NCI-H1930 (cell line): ENCODE measurements at places on chromosomes 7 and 10.

DNA sequence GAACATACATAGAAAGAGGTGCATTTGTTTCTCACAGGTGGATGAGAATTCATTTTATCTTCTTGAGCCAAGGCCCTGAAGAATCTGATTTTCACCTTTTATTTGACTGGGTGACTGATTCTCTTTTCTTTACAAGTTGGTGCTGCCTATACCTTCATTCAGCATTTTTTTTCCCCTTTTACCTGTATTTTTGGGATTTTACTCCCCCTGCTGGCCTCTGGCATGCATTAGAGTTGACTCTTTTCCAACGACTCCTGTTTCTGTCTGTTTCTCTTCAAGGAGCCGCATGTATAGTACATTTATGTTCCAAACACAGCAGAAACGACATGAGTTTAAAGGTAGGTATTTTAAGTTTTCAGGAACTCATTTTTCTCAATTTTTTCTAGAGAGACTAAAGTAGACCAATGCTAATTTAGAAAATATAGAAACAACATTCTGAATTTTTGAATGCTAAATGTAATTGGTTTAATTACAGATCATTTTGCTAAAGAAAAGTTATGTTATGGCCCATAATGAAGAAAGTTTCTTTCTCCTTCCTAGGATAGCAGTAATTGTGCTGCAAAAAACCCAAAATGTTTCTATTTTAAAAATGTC, 149.8 kb upstream of the HDAC9 start:
- DNase-seq, result peak; percentile 32

- DNase-seq, result no peak
These were observed 712.7 kb upstream of the IGFBP3 start for GRCh38 chr7:46633630-46634240.

GRCh38 chr7:30829471-30829870, 58.3 kb downstream of the MINDY4 start:
- DNase-seq, result no peak

DNA sequence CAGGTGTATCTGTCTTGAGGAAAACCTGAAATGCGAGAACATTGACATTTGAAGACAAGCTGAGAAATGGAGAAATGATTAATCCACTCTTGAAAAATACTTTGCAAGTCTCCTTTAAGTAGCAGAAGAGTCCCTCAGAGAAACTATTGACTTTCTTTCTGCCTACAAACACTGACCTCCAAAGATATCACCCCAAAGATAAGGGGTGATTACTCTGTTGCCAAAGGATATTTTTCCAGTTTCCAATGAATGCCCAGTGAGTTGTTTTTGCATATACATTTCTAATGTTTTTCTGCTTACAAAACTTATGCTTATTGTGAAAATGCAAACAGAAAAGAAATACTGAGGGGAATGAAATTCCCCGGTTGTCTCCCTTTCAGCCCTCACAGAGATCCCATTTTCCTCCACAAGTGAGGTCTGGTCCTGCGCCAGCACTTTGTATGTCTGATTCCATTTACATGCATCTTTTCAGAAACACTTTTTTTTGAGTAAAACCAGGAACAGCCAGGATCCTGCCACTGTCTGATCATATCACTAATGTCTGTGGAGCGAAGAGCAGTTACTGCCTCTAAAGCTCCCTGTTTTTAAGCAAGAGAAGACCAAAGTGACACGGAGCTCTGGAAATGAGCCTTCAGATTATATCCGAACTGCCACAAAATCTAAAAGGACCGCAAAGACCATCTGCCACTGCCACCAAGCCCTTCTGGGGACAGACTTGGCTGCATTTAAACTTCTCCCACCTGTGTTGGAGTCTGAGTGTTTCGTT, 82.9 kb upstream of the PDCD4 start:
- DNase-seq, result no peak

DNA sequence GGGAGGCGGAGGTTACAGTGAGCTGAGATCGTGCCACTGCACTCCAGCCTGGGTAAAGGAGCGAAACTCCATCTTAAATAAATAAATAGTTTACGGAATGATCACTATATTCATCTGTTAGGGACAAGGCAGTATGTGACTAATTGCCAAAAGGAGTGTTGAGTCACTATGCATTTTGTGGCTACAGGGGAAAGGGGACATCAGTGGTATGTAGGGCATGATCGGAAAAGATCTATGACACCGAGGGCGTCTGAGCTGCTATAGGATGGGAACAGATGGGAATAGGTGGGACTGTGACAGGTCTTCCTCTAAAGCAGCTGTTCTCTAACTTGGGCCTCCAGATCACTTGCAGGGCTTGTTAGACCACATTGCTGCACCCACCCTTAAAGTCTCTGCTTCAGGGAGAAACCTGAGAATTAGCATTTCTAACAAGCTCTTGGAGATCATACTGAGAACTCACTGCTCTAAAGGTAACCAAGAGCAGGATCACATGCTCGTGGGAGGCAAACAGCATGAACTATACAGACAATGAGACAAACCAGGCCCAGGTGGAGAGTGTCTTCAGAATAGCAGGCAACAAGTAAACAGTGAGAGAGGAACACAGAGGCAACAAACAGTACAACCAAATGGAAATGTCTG, 65.1 kb upstream of the ITGA8 start:
- no peak for DNase-seq

DNA sequence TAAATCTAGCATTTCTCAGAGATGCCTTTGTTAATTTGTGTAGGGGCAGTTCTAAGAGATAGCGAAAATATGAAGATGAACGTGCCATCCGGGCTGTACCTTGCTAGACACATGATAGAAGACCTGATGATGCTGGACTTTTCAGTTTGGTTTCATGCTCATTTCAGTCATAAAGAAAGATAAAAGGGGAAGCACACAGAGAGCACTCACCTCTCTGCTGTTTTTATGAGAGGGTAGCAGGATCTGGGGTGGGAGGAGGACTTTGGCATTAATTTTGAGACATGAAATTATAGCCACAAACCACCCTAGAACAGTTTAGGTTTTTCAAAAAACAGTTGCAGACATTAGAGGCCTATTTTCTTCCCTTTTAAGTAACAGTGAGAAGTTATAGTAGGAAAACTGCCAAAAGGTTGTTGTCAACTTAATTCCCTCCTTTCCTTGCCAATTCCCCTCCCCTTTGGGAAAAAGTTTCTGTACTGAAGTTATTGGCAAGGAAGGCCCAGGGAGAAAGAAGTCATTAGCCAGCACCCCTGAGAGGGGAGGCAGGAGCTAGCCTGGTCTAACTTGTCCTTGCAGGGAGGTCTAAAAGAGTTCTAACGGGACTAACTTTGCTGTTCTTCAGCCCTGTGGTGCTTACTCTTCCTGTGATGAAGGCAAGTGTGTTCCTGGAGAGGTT, 2.6 kb downstream of the ST7 start:
- no peak for DNase-seq

GRCh38 chr10:35460852-35461460, 124.6 kb downstream of the CCNY start:
- DNase-seq, result no peak

DNA sequence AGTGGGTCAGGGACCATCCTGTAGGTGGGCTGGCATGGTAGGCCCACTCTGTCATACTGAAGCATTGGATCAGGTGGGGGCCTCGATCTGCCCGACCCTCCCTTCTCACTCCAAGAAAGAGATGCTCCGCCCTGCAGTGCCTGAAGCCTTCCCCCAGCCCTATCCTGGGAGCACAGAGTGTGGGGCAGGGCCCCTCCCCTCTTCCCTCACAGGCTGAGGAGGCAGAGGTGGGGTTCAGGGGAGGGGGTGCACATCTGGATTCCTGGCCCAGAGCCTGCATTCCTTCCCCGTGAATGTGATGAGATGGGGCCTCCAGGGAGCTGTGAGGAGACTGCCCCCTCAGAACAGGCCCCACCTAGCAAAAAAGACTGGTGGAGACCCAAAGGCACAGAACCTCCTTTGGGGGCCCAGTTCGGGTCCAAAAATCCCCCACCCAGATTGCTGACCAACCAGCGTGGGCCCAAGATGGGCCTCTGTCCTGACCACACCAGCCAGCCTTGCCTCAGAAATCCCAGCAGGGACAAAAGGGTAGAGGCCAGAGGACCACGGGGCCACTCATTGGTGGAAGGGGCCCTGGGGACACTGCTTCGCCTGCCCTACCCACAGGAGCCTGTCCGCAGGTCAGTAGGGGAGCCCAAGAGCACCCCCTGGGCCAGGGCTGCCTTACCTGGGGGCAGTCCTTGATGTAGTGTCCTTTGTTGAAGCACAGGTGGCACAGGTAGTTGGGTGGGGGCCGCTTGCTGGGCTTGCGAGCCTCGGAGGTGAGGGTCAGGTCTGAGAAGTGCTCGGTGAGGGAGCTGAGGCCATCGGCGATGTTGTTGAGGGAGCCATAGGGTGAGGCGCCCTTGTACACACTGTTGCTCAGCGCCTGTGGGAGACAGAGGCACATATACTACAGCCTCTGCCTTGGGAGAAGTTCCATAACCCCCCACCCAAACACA, 13.3 kb downstream of the ZCCHC24 start:
- DNase-seq, result no peak

GRCh38 chr7:74344132-74344496, 54.9 kb downstream of the CLIP2 start:
- DNase-seq, result no peak

DNA sequence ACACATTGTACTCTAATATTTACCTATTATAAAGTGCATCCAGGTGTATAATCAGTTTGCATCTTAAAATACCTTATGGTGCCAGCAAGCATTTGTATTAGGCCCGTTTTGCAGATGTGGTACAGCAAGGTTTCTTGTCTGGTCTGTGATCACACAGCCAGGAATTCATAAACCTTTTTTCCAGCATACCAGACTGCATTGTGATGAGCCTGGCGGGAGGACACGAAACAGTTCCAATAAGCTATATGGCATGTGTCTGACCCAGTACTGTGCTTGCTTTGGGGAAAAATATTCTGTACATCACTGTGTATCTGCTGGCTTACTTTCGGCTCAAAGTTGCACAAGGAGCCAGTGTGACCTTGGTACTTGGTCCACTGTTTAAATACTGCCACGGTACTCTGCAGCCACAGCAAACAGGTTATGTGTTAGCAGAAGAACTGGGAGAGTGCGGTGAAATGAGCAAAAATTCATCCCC, 36.3 kb downstream of the CHN2 start:
- no peak for DNase-seq

GRCh38 chr7:155741805-155742204, 70.5 kb downstream of the SHH start:
- DNase-seq, result no peak

GRCh38 chr7:130982160-130982638, 248.2 kb upstream of the KLF14 start:
- DNase-seq, result no peak

GRCh38 chr7:157645539-157645938, 308.7 kb downstream of the DNAJB6 start:
- DNase-seq, result no peak

- DNase-seq, result no peak
These were observed 50.0 kb upstream of the PPP1R3C start for GRCh38 chr10:91682912-91683311.

DNA sequence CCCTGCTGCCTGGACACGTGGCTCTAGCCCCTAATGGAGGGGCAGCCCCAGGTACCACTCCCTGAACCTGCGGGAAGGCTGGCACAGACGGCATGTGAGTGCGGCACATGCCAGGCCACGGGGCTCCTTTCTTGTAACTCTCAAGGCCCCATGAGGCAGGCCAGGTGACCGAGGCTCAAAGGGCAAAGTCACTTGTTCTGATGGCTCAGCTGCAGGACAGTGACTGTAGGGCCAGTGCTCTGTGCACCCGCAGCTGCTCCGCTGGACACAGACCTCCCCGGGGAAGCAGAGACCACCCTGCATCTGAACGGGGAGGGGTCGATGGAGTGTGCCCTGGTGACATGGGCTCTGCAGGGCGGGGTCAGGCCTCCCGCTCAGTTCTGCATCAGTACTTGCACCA, 55.3 kb downstream of the PTPRE start:
- no peak for DNase-seq

GRCh38 chr10:8187171-8187666, 132.7 kb downstream of the GATA3 start:
- DNase-seq, result no peak

GRCh38 chr7:151914051-151914450, 37.1 kb upstream of the PRKAG2 start:
- DNase-seq, result no peak

- no peak for DNase-seq
These were observed 220.0 kb upstream of the SEMA3C start for GRCh38 chr7:81138870-81139269.

- DNase-seq, result no peak
These were observed 155.2 kb downstream of the HPSE2 start for GRCh38 chr10:99080275-99080945.

- no peak for DNase-seq
These were observed 72.0 kb downstream of the DGKI start for GRCh38 chr7:137774793-137775201.

DNA sequence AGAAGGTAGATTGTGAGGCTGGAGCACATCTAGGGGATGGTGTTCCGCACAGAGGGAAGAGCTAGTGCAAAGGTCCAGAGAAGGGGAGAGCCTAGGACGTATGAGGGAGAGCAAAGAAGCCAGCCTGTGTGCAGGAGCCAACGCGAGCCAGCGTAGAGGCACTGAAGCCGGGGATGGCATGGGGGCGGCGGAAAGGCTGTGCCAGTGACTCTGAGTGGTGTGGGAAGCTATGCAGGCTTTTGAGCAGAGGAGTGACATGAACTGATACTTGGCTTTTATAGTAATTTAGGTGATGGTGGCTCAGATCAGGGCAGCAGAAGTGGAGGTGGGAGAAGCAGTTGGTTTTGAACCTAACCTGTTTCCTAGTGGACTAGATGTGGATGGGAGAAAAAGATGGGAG, 65.8 kb downstream of the ATXN7L1 start:
- DNase-seq, result no peak

DNA sequence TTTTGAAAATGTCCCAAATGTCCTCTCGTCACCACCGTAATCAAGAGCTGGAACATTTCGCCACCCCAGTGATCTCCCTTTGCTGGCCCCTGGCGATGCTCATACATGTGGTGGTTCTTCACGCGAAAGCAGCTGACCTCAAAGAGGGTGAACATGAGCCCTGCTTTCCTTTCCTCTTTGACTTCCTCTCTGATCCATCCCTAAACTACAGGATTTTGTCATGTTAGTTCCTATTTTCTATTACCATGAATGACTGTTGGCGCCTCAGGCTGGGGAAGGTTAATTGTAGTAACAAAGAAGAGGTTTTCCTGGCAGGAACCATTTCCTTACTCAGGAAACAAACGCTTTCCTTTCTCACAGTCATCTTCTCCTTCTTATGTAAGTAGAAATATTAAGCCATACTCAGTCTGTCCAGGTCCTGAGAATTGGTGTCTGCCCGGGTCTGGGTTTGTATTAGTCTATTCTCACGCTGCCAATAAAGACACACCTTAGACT, 114.5 kb downstream of the INSYN2A start:
- no peak for DNase-seq

GRCh38 chr10:29828440-29828894, 193.7 kb upstream of the SVIL start:
- DNase-seq, result no peak

GRCh38 chr7:19112274-19113001, 5.0 kb downstream of the TWIST1 start:
- no peak for DNase-seq

- peak; percentile 44 for DNase-seq
These were observed 70.3 kb upstream of the MXI1 start for GRCh38 chr10:110137142-110137545.

GRCh38 chr10:59432207-59432900, 70.0 kb upstream of the FAM13C start:
- no peak for DNase-seq
